ENCODE measurements at places on chromosomes 7 and 10. TPM values are rescaled to one million over a fixed set of nuclear protein-coding genes. Genes with fewer than 3 reads are reported as not detected.

DNAJC30 gene
- 3.0 TPM for total RNA-seq

ITPRID1 gene
- not detected for total RNA-seq

CREM gene
- 53.2 TPM for total RNA-seq

AEBP1 gene
- total RNA-seq, result 26.7 TPM

GPR15LG gene
- total RNA-seq, result 2.6 TPM

DNA sequence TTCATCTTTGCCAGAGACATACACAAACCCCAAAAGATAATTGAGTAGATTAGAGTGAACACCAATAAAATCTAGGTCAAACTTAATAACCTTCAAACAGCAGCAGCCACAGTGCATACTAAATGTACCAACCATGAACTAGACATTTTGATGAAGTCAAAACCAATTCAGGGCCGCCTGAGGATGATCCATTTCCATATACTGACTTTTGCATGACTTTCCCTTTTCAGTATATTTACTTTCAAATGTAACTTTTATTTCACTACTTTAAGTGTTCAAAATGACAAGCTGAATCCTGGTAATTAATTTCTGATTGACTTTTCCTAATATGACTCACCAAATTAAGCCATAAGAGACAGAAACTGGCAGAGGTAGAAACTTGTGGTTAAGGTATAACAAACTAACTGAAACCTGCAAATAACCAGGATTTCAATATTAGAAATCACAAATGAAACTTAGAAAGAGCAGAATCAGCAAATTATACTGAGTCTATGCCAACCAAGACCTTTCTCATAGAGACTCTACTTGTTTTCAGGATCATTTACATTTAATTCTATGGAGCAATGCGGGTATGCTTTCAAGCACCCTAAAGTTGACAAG lies 171.9 kb upstream of the LRRN3 start:
- no peak overlapping the region for H3K27ac ChIP-seq
- H3K27me3 ChIP-seq, result no peaks in the 10 kb centered on the region
- H3K4me1 ChIP-seq, result no peaks in the 10 kb centered on the region
- DNase-seq, result no peak

DNA sequence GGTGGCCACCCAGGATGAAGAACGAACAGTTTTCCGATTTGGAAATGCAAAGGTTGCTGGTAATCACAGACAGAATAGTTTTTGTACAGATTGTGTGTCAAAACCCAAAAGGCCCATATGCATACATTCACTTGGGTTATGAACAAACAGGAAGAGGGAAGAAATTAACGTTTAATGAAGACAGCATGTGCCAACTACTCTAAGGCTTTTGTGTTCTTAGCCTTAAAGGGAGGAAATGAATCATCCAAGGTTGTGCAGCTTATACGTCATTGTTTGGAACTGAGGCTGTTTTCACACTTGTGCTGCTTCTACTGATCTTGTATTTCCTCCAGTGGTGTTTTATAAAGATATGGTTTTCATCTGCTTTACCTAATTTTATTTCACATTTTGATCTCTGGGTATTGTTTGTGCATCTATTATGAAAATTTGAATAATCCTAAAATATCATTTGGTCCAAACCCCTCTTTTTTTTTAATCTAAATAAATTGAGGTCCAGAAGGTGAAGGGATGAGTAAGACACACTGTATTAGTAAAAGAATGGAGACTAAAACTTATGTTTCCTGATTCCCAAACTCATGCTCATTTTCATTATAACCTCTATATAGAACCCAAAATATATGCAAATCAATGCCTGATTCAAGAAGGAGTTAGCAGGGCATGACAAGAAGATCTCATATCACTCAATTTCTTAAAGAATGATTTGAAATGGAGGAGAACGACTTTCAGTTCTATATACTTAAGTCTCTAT lies 373.1 kb downstream of the THSD7A start:
- H3K27ac ChIP-seq, result no peak overlapping the region
- H3K36me3 ChIP-seq, result no peaks in the 10 kb centered on the region
- no peaks in the 10 kb centered on the region for H3K4me1 ChIP-seq
- H3K4me3 ChIP-seq, result no peak overlapping the region

DNA sequence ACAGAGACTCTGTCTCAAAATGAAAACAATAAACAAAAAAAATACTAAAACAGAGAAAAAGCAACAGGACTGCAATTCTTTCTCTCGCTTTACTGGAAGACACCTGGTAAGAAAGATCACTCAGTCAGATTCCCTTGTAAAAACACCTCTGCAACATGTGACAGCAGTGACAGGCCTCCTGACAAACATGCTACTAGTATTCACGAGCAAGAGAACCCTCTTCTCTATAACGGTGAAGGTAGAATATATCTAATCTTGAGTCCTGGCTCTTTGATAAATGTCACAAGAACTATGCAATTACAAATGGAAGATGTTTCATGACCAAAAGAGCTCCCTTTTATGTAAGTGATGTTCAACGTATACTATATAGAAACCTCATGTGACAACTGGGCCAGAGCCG lies 986.7 kb upstream of the LRRN3 start:
- no peaks in the 10 kb centered on the region for H3K36me3 ChIP-seq
- H3K4me3 ChIP-seq, result no peak overlapping the region
- H3K27me3 ChIP-seq, result no peaks in the 10 kb centered on the region
- no peaks in the 10 kb centered on the region for H3K4me1 ChIP-seq
- no peak overlapping the region for H3K27ac ChIP-seq
- no peak for DNase-seq

DNA sequence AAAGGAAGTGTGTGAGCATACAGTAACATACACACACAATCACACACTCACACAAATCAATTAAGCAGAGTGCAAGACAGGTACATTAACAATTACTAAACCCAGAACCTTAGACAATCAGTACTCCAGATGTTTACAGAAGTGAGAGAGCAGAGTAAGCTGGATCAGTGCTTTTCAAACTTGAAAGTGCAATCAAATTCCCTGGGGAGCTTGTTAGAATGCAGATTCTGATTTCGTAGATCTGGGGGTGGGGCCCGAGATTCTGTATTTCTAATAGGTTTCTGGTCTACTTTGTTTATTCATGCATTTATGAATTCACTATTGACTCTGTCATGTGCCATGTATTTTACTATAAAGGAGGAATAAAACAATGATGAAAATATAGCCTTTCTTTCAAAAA lies 179.6 kb upstream of the PHYHIPL start:
- H3K4me3 ChIP-seq, result no peak overlapping the region
- no peak overlapping the region for H3K27ac ChIP-seq

DNA sequence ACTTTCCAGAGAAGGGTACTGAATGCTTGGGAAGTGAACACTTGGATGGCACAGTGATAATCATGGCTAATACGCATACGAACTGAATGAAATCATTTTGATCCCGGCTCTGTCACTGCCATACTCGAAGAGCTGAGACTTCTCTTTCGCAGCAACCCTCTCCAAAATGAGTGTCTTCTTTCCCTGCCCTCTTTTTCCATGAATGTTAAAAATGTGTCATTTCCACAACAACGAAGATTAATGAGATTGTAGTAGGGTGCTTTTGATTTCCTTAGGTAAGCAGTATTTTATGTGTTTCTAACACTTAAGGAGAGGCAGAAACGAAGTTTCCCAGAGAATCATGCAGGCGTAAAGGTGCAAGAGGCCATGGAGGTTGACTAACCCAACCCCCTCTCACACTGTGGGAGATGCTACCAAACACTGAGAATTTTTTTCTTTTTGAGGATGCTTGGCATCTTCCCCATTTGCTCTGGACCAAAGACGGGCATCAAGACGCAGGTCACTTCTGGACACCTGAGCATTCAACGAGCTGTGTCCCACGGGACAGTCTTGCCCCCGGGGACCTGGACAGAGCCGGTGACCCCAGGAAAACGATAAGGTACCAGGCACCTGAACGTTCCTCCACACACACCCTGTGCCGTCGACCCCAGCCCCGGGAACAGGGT lies 823 bp downstream of the COPG2 start:
- DNase-seq, result peak; percentile 18
- H3K4me1 ChIP-seq, result peaks cover 5% of the 10 kb centered on the region
- no peaks in the 10 kb centered on the region for H3K36me3 ChIP-seq

- no peak for DNase-seq
- H3K36me3 ChIP-seq, result no peaks in the 10 kb centered on the region
- H3K27ac ChIP-seq, result no peak overlapping the region
- H3K4me1 ChIP-seq, result peaks cover 14% of the 10 kb centered on the region
Observed at GRCh38 chr7:26151650-26151952, 397 bp upstream of the NFE2L3 start.

DNA sequence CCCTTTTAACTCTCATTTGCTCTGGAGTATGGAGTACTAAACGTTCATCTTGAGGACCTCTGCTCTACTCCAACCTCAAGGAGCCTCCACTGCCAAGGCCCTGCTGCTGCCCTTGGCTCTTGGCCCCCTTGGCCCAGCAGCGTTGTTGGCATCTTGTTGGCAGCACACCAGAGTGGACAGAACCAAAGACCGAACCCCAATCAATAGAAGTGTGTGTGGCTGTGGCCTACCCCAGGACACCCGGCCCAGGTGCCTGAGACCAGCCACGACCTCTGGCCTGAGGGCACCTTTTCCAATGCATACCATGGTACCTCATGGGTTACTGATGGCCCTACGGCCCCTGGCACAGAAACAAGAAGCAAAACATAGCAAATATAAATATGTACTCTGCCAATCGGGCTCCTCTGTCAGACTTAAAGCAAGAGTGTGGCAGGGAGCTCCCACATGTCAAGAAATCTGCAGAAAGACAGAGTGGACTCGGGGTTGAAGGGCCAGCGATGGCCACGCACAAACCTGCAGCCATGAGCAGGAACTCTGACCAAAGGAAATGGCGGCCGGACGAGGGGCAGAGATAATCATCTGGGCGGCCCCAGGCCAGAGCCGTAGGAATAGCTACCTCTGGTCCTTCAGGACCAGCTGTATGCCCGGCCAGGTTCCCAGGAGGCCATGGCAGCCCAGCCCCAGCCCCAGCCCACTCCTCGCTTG lies 2.9 kb downstream of the NPC1L1 start:
- H3K4me1 ChIP-seq, result peaks cover 42% of the 10 kb centered on the region
- no peak overlapping the region for H3K27ac ChIP-seq
- no peak overlapping the region for H3K4me3 ChIP-seq
- no peaks in the 10 kb centered on the region for H3K36me3 ChIP-seq
- H3K27me3 ChIP-seq, result no peaks in the 10 kb centered on the region

GRCh38 chr10:79188154-79188965 lies 119.6 kb downstream of the ZMIZ1 start:
- peaks cover 43% of the 10 kb centered on the region for H3K4me1 ChIP-seq
- peak; percentile 56 for DNase-seq
- H3K27ac ChIP-seq, result peak overlapping the region; percentile 41
- no peaks in the 10 kb centered on the region for H3K36me3 ChIP-seq
- H3K4me3 ChIP-seq, result no peak overlapping the region
- no peaks in the 10 kb centered on the region for H3K27me3 ChIP-seq

DNA sequence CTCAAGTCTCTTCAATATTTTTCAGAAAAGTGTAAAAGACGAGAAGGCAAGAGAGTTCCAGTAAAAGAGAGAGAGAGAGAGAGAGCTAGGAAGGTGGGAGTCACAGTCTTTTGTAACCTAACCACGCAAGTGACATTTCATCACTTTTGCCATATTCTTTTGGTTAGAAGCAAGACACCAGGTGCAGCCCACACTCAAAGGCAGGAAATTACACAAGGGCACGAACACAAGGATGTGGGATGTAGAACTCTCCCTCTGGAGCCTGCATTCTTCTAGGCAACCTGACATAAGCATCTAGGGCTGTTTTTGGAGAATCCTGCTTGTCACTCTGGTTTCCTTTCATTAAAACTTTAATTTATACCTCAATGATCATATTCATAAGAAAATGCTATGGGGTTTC lies 1213.1 kb downstream of the DNAJB9 start:
- H3K36me3 ChIP-seq, result no peaks in the 10 kb centered on the region
- H3K27me3 ChIP-seq, result no peaks in the 10 kb centered on the region
- H3K27ac ChIP-seq, result no peak overlapping the region
- H3K4me1 ChIP-seq, result no peaks in the 10 kb centered on the region

GRCh38 chr7:111529507-111530355 lies 32.6 kb downstream of the IMMP2L start:
- no peaks in the 10 kb centered on the region for H3K4me1 ChIP-seq
- H3K27me3 ChIP-seq, result no peaks in the 10 kb centered on the region
- DNase-seq, result no peak
- no peaks in the 10 kb centered on the region for H3K36me3 ChIP-seq

DNA sequence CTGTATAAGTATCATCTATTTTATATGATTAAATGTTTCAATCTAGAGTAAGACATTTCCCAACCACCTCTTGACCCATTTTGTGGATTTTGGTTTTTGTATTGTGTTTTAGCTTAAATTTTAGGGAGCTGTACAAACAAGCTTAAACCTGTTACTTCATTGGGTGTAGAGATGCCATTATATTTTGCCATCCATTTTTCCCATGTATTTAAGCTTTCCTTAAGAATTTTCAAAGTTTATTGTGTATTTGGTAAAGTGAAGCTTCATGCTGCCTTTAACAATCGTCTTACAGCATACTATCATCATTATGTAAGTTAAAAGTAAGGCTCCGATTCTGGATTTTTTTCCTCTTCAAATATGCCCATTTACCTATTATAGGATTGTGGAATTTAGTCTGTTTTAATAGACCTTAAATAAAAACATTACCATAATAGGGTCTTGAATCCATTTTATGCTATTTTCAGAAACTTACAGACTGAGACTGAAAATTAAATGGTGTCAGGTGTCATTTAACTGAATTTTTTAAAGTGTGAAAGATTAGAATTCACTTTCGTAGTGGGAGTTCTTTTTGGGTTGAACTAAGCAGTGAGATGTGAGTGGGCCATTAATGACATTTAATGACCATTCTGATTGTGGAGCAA lies 2.2 kb downstream of the KMT2E start:
- H3K27ac ChIP-seq, result peak overlapping the region; percentile 100
- peak overlapping the region; percentile 71 for H3K4me3 ChIP-seq
- peaks cover 21% of the 10 kb centered on the region for H3K4me1 ChIP-seq
- DNase-seq, result no peak
- no peaks in the 10 kb centered on the region for H3K27me3 ChIP-seq
- no peaks in the 10 kb centered on the region for H3K36me3 ChIP-seq

DNA sequence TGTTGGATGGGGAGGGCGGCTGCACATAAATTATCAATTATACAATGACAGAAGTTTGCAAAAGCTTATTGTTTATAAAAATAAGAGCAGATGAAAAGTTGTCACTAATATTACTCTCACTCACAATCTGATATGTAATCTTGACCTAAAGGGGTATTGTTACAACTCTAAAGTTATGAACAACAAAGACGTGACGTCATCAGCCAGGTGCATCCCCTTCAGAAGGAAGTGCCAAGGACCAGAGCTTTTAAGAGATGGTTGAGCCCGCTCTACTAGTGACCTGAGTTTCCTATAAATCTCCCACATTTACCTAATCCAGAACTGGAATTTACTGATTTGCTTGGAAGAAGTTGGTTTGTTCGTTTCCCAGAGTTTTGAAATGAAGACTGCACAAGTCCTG lies 247.7 kb upstream of the MGMT start:
- no peak overlapping the region for H3K27ac ChIP-seq
- H3K4me3 ChIP-seq, result no peak overlapping the region
- no peak for DNase-seq
- no peaks in the 10 kb centered on the region for H3K4me1 ChIP-seq

DNA sequence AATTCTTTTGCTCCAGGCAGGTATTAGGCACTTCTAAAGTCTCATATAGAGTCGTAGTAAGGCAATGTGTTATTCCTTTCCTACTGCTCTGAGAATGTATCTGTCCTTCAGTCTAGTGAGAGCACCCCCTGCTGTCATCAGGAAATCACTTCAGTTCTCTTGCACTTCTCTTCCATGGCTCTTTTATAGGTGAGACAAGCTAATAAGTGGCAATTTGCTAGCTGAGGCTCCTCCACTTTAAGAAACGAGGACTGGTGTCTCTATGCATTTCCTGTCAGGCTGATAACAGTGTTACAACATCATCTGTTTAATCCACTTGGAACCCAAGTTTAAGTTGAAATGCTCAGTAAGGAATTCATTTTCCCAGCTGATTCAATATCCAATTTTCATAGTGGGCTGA lies 350.6 kb downstream of the TFEC start:
- DNase-seq, result peak; percentile 58
- H3K4me3 ChIP-seq, result no peak overlapping the region
- no peak overlapping the region for H3K27ac ChIP-seq
- H3K27me3 ChIP-seq, result no peaks in the 10 kb centered on the region

All from hepatocyte (in vitro differentiated cells).